ENCODE measurements at places on chromosomes 3 and 15.

DNA sequence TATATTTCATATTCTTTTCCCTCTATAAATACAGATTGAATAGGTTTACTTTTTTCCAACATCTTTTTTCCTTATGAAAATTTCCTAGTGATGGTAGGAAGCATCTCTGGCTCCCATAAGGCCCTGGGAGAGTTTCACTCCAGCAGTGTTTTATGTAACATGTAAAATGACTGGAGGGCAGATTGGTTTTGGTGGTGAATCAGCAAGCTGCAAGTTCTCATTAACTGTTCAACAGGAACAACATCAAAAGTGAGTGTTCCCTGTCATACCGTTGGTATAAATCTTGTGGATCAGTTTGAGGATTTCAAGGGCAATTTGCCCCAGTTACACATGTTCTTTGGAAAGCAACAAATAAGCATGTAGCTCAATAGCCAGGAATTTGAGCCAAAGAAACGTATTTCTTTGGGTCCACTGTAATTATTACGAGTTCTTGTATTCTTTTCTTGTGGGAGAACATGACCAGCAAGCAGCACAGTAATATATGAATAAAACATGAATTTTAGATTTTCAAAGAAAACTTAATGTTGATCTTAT, 345.7 kb downstream of the SV2B start:
- DNase-seq, result no peak

- no peak for DNase-seq
Observed at GRCh38 chr3:47870156-47870555, 67.2 kb downstream of the DHX30 start.

- no peak for DNase-seq
Observed at GRCh38 chr3:46491089-46492070, 6.4 kb upstream of the RTP3 start.

GRCh38 chr3:13896473-13897154, 16.7 kb upstream of the WNT7A start:
- DNase-seq, result no peak

- DNase-seq, result no peak
Observed at GRCh38 chr3:17741621-17742101, 770 bp downstream of the TBC1D5 start.
